ENCODE measurements at places on chromosomes 5 and 9.

DNA sequence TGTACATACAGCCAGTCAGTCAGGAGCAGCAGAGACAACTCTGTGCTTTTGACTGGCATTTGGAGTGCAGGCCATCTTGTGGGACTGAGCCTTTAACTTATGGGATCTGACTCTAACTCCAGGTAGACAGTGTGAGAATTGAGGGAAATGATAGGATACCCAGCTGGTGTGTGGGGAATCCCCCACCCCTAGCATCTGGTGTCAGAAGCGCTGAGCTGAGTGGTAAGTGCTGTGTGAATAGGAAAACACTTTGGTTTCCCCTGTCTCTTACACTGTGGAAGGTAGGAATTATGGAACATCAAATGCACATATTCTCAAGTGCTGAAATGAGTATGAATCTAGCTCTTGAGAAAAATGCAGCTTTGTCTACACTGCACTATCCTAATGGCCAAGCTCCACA lies 43.9 kb downstream of the CCDC125 start:
- no peak for DNase-seq

DNA sequence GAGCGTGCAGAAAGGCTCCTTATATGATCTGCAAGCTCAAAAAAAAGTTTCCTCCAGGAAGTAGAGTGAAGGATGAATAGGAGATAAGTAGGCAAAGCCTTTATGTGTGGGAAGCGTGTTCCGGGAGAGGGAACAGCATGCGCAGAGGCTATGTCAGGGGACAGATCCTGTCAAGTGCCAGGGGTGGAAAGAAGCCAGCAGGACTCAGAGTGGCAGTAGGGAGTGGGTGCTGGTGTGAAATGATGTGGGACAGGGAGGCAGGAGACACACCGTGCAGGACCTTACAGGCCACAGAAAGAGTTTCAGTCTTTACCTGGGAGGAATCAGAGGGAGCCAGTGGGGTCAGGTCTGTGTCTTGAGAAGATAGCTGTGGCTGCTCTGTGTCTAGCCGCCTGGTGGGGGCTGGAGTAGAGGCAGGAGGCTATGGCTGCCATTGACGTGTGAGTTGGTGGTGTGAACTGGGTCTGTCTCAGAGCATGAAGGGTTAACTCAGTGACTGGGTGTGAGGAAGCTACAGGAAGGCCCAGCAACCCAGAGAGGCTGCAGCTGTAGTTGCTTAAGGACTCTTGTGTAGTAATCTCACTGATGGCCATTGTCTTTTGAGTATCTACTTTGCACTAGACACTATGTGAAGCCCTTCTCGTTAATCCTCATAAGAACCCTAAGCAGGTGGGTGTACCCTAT lies 71.3 kb downstream of the PPARGC1B start:
- no peak for DNase-seq

DNA sequence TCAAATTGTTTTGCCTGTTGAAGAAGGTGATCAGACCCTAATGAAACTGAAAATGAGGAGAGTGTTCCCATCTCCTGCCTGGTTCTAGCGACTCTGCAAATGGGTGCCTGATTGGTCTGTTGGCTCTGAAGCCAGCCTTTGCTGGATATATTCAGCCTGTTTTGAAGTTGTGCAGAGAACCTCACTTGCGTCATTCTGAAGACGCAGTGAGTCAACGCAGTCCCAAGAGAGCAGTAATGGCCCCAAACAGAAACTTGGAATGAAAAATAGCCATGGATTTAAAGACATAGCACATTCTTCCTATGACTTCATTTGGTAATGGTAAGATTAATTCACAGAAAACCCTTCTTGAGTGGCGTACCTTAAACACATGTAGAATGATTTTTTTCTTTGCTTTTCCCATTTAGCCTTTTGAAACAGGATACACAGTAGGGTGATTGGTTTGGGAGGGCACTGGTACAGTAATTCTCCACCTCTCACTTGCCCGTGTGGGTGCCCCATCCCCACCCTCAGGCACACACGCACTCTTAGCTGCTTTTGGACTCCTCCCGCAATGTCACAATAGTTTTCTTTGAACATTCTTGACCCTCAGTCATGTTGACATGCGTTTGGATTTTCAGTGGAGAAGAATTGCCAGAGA lies 54.1 kb upstream of the ABL1 start:
- DNase-seq, result no peak

GRCh38 chr5:174533751-174534241 lies 190.6 kb upstream of the MSX2 start:
- no peak for DNase-seq

GRCh38 chr5:142807372-142807911 lies 37.3 kb downstream of the ARHGAP26 start:
- no peak for DNase-seq

- DNase-seq, result no peak
Measured at GRCh38 chr9:27933210-27934025, 360.1 kb upstream of the C9orf72 start.

- no peak for DNase-seq
Measured at GRCh38 chr5:170327829-170328228, 30.3 kb upstream of the LCP2 start.

DNA sequence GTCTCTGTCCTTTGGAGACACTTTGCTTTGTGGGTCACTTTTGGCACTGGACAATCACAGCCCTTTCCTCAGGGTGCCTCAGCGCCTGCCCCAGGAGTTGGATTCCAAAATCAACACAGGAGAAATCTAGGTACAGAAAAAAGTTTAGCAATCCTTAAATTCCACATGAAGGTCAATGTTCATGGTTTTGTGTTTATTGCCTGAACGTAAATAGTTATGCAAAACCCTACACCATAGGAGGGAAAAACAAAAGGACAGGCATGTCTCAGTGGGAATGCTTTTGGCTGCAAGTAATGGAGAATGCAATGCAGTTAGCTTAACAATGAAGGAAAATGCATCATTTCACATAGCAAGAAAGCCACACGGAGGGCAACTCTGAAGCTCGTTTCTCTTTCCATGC lies 6.5 kb upstream of the HMCN2 start:
- DNase-seq, result no peak

DNA sequence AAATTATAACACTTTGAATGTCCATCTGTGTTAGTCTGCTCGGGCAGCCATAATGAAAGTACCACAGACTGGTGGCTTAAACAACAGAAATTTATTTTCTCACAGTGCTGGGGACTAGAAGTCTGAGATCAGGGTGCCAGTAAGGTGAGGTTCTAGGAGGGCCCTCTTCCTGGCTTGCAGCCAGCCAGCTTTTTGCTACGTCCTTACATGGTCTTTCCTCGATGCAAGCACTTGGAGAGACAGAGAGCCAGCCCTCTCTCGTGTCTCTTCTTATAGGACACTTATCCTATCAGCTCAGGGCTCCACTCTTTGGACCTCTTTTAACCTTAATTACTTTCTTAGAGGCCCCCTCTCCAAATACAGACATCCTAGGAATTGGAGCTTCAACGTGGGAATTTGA lies 351.8 kb downstream of the SPOCK1 start:
- no peak for DNase-seq

GRCh38 chr5:171957591-171958251 lies 48.7 kb downstream of the FBXW11 start:
- DNase-seq, result no peak

- DNase-seq, result no peak
Measured at GRCh38 chr9:120569556-120569955, 10.4 kb downstream of the CDK5RAP2 start.

GRCh38 chr9:36136894-36137391 lies 410 bp downstream of the GLIPR2 start:
- no peak for DNase-seq
